CD4-positive, alpha-beta memory T cell (primary cell): ENCODE measurements at places on chromosomes 1 and 21. TPM values are rescaled to one million over a fixed set of nuclear protein-coding genes. Genes with fewer than 3 reads are reported as not detected.

Gene ADAMTS5
- not detected for polyA plus RNA-seq

GRCh38 chr1:115204513-115204912 is 115.2 kb upstream of the TSPAN2 start:
- no peaks in the 10 kb centered on the region for H3K27me3 ChIP-seq
- H3K36me3 ChIP-seq, result no peaks in the 10 kb centered on the region
- H3K27ac ChIP-seq, result no peak overlapping the region
- H3K4me3 ChIP-seq, result no peak overlapping the region

DNA sequence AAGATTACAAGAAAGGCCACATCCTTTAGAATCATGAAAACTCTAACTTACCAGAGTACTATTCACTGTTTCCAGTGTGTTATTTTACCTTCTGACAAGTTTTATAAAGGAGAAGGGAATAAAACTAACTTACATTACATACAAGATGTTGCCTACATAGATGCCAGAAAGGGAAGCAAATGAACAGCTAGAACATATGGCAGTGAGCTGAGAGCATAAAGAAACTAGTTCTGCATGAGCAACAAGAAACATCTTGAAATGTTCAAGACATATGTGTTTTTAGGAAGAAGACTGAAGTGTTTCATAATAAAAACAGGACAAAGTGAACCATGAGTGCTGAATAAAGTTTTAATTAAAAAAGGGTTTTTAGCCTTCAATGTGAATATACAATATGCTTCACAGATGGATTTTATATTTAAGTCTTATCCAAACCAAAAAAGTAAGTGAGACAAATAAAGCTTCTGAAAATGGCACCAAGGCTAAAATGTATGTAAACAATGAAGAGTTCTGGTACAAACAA is 39.4 kb downstream of the SLC5A9 start:
- H3K36me3 ChIP-seq, result no peaks in the 10 kb centered on the region
- H3K4me3 ChIP-seq, result no peak overlapping the region
- H3K27me3 ChIP-seq, result no peaks in the 10 kb centered on the region
- H3K4me1 ChIP-seq, result no peaks in the 10 kb centered on the region
- DNase-seq, result no peak

Gene LMX1A
- polyA plus RNA-seq, result not detected

DNA sequence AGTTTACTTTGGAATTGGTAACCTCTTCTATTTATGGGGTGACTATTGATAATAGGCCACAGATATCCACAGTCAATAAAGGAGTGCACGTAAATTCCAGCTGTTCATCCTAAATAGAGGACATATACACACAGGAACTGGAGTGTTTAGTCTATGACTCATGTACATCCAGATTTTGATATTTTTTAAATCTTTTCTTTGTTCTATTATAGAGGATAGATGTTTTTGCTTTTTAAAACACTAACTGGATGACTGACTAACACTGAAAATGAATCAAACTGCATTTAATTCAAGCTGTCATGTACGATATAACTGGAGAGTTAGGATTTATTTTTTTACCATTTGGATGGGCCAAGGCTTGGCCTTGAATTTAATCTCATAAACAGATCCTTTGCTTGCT is 45.9 kb downstream of the RGL1 start:
- no peaks in the 10 kb centered on the region for H3K4me1 ChIP-seq
- no peak overlapping the region for H3K27ac ChIP-seq
- no peak overlapping the region for H3K4me3 ChIP-seq
- DNase-seq, result no peak
- no peaks in the 10 kb centered on the region for H3K27me3 ChIP-seq

Gene MEGF6
- 2.4 TPM for polyA plus RNA-seq

Gene CYP4Z1
- not detected for polyA plus RNA-seq

Gene FCGR3B
- polyA plus RNA-seq, result not detected

GRCh38 chr1:59151860-59152259 is 145.0 kb upstream of the FGGY start:
- H3K27ac ChIP-seq, result no peak overlapping the region
- H3K4me1 ChIP-seq, result peaks cover 9% of the 10 kb centered on the region
- DNase-seq, result no peak

- DNase-seq, result no peak
- no peaks in the 10 kb centered on the region for H3K27me3 ChIP-seq
- no peaks in the 10 kb centered on the region for H3K36me3 ChIP-seq
- no peak overlapping the region for H3K4me3 ChIP-seq
- no peaks in the 10 kb centered on the region for H3K4me1 ChIP-seq
- no peak overlapping the region for H3K27ac ChIP-seq
Measured at GRCh38 chr1:59310549-59311250, 13.8 kb downstream of the FGGY start.

Gene S100A2
- polyA plus RNA-seq, result 1.0 TPM

DNA sequence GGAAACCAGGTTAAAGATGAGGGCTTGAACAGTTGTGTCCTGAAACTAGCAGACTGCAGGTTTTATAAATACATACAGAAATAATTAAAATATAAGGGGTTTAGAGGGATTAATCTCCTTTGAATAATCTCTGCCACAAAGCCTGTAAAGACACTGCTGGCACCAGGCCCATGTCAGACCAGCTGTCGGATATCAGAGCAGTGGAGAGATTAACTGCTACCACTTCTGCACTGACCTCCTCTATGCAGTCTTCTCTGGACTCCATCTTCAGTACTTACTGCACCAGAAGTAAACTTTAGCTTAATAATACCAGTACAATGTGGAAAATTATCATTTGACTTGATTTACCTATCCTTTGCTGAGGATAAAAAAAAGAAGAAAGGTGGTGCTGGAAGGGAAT is 128.6 kb downstream of the LHX4 start:
- H3K27ac ChIP-seq, result no peak overlapping the region
- no peaks in the 10 kb centered on the region for H3K4me1 ChIP-seq
- no peaks in the 10 kb centered on the region for H3K27me3 ChIP-seq
- DNase-seq, result no peak

GRCh38 chr1:237619553-237619952 is 271.2 kb downstream of the ZP4 start:
- H3K27ac ChIP-seq, result no peak overlapping the region
- DNase-seq, result no peak
- no peaks in the 10 kb centered on the region for H3K36me3 ChIP-seq
